ENCODE measurements at places on chromosomes 5 and 9.

- no peak for DNase-seq
Observed at GRCh38 chr5:97019435-97020117, 83.7 kb downstream of the LNPEP start.

GRCh38 chr5:146137967-146138403 is 32.6 kb upstream of the PLAC8L1 start:
- no peak for DNase-seq

DNA sequence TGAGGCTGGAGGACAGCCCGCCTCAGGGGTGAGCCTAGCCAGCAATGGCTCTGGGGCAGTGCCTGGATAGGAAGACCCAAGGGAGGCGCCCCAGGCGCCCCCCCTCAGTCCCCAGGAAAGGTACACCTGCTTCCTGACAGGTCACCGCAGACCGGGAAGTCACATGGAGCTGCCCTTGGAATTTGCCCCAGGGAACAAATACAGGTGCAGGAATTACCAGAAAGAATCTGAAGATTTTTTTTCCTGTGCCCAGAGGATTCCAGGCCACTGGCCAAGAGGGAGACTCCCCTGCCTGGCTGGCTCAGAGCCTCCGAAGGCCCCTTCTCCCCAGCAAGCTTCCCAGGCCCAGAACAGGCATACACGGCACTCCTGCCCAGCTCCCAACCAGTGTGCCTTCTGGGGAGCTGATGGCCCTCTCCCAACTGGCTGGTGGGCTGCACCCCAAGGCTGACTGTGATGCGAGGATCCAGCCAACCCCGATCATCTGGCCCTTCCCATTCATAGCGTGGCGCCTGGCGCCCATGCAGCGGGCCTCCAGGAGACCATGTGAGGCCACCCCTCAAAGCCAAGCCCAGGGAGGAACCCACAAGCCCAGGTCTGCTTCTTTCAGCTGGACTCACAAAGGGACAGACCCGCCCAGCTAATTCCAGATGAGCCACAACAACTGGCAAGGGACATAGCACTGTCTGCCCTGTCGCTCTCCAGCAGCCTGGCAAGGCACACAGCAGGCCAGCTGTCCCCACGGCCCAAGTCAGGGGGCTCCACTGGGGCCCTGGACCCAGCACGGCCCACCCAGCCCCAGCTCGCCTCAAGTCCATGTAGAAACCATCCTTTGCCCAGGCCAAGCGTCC is 2.3 kb downstream of the TPRN start:
- DNase-seq = no peak

DNA sequence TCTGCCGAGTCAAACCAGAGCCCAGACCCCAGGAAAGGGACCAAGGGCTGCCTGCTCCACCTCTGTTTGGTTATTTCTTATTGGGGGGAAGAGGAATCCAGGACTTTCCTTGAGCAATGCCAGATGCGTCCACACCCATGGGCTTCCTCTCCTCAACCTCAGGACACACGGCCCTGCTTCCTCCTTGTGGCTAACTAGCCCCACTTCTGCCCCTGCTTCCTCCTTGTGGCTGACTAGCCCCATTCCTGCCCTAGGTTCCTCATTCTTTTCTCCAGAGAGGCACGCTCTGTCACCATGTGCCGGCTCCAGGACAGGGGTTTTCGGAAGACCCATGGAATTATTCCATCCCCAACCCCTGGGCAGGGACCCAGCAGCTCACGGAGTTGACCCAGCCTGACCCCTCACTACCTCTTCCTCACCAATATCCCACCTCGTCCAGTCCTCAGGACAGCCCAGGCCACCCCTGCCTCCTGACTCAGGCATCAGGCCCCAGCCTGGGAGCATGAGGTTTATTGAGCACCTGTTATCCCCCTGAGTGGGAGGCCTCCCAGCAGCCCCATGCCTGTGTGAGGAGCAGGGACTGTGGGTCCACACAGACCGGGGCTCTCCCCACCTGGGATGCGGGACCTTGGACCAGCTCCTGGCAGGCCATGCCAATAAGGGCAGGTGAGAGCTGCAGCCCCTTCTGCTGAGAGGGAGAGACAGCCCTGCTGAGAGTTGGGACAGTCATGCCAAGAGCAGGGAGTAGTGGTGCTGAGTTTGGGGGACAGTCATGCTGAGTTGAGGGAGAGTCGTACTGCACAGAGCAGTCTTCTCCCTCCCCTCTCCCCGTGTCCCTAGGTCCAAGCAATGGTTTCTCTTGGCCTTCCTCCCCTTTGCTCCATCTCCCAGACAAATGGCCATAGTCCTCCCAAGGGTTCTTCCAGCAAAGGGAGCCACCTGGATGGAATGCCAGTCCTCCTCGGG is 11.8 kb upstream of the FCN1 start:
- peak; percentile 17 for DNase-seq

DNA sequence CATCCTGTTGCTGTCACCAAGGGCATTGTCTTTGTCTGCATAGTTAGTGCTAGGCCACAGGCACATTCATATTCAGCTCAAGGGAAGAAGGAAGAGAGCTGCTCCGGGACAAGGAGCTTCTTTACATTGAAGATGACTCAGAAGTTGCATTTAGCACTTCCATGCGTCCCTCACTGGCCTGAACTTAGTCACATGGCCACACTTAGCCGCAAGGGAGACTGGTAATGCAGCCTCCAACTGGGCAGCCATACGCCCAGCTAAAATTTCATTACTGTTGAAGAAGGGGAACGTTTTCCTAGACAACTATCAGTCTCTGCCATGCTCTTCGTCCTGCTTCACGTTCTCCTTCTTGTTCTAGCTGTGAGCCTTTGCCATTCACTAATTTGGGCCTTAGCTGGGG is 20.0 kb downstream of the ACTL7B start:
- DNase-seq = no peak

DNA sequence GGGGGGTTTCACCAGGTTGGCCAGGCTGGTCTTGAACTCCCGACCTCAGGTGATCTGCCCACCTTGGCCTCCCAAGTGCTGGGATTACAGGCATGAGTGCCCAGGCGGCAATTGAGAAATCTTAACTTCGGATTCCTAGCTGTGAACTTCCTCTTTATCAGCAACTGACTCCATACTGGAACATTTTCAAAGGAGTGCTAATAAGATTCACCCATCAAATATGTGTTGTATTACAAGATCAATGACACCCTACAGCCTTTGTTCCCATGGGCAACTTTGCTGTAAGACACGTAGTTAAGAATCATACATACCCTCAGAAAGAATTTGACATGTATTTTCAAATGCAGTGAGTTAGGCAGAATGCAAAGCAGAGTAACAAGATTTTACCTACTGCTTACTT is 23.1 kb upstream of the ACOT12 start:
- no peak for DNase-seq

GRCh38 chr5:133247881-133248624 is 196.2 kb downstream of the HSPA4 start:
- no peak for DNase-seq

- DNase-seq = no peak
Observed at GRCh38 chr5:147906326-147907095, at the start of gene C5orf46. Gene C5orf46 (minus strand): TSS chr5:147906538. CDS start chr5:147906501, 37 bp downstream.

DNA sequence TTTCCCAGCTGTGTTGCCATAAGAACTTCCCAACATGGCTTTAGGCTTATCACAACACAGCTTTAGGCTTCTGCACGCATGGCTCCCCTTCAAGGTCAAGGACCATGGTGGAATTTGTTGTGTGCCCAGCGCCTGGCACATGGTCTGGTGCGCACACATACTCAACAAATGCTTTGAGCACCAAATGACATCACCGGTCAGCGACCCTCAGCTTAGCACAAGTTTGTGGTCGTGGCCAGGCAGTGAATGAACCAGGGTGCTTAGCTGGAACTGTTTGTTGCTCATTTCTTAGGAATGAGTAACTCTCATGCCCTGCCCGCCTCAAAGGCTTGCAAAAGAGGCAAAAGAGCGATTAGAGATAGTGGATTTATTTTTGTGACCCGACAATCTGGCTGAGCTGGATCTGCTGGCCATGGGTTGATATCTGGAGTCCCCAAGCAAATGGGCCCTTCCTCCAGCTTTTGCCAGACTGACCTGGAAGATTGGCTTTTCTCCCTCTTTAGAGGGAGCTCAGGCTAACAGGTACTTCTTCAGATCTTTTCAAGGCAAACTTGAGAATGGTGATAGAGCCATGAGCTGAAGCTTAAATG is 58.9 kb downstream of the DAP start:
- DNase-seq = no peak

DNA sequence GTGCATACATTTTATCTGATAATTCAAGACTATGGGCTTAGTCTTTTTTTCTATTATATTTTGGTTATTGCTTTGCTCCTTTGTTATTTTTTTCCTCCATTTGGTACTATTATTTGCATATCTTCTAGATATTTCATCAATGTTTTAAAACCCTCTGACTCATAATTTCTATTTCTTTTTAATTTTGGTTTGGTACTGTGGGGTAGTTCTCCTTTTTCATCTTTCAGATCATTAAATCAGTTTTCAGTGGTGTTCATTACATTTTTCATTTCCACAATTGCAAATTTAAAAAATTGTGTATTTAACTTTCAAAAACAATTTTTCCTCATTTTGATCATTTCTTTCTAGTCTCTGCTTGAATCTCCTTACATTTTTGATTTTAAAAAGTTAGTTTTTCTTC is 7.5 kb upstream of the FRMPD1 start:
- DNase-seq = no peak

DNA sequence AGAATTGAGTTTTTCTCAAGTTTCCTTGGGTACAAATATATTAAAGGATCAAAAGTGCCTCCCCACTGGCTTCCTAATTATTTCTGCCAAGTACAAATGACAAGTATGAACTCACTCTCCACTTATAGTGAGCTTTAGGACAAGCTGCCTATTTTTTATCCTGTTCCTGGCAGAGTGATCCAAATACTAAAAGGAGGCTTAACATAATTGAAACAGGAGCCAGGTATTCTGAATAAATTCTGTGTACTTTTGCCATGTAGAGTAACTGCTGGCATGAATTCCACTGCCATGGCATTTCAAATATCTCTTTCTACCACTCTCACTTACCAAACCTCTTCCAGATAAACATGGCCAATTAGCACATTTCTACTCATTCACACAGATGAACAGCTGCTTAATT is 171.1 kb downstream of the EPB41L4A start:
- DNase-seq = no peak

DNA sequence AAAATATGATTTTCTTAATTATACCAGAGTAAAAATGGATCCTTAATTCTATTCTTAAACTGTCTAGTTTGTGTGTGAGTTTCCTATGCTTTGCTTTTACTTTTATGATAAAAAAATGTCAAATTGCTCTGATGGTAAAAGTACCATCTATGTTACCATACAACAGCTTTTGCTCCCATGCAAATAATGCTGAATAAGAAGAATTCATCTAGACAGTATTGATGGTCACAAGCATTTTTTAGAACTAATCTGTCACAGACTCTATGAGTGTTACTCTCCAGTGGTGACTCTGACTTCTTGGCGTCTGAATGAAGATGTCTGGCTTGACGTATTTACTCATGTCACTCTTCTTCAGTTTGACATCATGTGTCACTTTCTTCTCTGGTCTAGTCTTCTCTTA is 608.1 kb upstream of the RORB start:
- DNase-seq = no peak

DNA sequence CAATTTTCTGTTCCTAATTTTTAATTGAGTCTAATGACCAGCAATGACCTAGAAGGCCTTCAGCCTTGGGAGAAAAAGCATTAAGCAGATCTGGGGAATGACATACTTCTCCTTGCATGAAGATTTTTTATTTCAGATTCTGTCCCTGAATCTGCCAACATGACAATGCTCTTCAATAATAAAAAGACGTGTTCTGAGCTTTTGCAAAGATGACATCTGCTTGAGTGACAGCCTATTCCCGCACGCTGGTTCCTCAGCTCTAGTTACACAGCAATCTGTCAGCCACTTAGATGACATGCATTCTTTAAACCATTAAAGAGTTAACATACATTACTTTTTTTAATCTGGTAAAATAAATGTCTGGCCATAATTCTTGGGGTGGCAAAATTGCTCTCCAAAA is 129.3 kb upstream of the CDH6 start:
- no peak for DNase-seq

GRCh38 chr9:36828611-36829013 is 205.5 kb downstream of the PAX5 start:
- no peak for DNase-seq

DNA sequence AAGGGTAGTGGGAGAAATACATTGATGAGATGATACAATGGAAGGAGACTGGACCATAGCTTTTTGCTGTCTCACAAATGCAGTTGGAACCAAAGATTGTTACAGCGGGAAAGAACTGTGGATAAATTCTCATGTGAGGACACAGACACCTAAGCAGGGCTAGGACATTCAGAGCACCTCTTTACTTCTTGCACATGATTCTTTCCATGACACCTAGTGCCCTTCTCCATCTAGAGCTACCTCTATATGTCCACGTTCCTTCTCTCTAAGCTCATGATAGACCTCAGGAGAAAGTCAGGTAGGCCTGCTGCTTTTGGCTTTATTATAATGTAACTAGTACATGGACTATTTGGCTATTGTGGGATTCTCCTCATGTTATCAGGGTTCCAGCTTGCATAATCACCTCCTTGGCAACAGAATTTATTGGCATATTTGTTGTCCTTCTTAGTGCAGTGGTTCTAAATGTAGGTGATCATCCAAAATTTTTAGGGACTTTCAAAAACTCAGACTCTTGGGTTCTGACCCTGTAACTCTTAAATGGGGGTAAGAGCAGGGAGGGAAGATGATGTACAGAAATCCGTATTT is 27.2 kb downstream of the NR3C1 start:
- DNase-seq = no peak

DNA sequence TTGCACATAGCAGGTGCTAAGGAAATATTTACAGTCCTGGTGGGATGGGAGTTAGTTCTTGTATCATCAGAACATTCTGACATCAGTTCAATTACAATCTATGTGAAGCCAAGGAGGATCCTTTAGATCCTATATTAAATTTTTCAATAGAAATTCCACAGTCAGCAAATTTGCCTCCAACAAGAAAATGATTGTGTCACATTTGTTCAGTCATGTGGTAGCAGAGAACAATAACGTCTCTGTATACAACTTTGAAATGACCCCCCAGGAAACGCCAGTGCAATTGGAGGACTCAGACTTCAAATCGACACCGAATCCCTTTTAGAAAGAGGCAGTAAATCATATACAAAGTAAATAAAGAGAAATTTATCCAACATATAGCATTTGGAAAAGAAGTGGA is 392.1 kb downstream of the DTWD2 start:
- DNase-seq = no peak

DNA sequence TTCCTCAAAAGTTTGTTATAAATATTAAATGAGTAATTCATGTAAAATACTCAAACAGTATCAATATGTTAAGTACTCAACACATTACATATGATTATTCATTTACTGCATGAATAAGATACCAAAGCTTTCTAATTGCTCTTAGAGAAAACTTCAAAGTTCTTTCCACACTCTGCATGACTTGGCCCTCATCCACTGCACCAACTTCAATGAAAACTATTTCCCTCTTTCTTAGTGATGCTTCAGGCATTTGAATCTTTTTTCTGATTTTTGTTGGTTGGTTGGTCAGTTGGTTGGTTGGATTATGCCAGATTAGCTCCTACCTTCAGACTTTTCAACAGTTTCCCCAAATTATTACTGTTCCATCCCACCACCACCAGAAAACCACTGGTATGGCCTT is 314.7 kb upstream of the RGMB start:
- DNase-seq = no peak

DNA sequence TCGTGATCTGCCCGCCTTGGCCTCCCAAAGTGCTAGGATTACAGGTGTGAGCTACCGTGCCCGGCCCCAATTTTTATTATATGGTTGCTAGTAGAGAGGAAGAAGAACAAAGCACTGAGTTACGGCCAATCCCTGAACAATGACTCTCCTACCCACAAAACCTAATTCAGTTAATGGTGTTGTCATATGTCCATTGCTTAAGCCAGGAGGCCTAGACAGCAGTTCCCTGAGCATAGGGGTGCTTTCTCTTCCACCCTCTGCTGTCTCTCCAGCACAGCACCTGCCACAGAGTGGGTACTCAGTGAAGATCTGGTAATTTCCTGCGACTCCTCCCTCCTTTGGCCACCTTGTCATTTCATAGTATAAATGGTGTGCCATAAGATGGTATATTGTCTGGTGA is 21.4 kb upstream of the LTC4S start:
- no peak for DNase-seq
